ENCODE measurements at places on chromosomes 5 and 9.

DNA sequence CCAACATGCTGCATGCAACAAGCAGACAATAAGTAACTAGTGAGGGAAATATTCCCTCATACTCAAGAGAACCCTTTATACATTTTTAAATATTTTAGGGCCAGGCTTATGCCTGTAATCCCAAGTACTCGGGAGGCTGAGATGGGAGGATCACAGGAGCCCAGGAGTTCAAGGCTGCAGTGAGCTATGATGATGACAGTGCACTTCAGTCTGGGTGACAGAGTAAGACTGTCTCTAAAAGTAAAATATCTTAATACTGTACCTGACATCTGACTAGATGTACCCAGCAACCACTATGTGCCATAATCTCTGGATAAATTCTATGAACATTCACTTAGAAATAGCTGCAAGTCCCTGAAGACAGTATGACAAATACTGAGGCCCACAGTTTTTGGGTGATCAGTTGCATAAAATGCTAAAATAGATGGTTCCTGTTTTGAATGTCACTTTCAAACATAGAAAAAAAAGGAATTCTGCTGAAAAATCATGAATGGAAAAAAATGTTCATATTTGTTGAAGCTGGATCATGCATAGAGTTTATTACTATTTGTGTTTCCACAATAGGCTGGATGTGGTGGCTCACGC, 2.0 kb upstream of the C5orf15 start:
- no peak for DNase-seq

GRCh38 chr5:89930591-89931392, 478.8 kb downstream of the CETN3 start:
- no peak for DNase-seq

GRCh38 chr9:91421971-91422757, 1.5 kb downstream of the NFIL3 start:
- no peak for DNase-seq

DNA sequence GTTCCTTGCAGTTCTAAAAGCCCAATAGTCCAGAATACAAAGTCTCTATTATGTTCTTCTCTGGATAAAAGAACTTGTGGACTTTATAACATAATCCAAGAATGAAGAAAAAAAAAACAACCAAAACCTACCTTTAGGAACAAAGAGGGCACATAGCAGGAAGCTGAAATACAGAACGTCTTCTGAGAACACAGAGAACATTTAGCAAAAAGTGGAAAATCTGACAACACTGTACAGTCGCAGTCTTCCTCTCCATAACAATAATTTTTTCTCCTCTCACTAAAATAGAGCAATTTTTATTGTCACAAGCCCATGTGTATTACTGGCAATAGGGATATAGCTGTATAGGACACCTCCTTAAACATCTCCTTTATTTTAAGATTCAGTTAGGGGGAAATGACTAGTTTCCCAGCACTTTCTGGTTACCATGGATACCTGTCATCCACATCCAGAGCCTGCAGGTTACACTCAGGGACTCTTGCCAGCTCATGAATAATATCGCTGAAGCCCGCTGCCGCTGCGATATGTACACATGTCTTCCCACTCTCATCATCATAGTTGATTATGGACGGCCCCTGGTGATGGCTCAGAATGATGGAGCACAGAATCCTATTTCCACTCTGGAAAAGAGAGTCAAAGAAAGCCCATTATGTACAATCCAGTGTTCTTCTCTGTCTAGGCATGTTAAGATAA, 106.5 kb downstream of the ANKRD55 start:
- no peak for DNase-seq

DNA sequence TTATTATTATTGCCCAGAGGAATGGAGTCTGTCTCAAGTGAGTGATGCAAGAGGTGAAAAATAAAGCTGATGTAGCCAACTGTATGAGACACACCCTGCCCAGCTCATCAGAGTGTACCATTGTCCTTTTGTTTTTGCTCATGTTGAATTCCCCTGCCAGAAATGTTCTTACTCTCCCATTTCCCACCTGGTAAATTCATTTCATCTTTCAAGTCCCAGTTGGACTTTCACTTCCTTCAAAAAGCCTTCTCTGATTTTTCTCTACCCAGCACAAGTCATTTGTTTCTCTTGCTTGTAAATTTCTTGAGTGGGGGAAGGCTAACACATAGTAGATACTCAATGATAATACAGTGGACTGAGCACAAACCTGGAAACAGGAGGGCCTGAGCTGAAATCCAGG, 394.5 kb upstream of the ZNF462 start:
- no peak for DNase-seq

DNA sequence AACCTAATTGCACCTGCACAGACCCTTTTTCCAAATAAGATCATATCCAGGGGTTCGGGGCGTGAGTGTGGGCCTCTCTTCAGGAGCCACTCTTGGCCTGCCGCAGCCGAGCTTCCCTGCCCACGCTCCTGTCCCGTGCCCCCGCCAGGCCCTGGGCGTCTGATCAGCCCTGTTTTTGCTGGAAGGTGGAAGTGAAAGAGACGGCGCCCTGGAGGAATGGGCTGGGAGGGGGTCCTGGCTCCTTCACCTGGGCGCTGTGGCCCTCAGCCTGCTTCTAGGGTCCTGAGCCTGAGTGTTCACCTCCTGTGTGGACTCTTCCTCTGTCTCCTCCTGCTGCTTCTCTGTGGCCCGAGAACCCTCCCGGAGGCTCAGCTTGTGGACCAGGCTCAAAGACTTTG, 11.2 kb upstream of the COL5A1 start:
- DNase-seq: no peak

DNA sequence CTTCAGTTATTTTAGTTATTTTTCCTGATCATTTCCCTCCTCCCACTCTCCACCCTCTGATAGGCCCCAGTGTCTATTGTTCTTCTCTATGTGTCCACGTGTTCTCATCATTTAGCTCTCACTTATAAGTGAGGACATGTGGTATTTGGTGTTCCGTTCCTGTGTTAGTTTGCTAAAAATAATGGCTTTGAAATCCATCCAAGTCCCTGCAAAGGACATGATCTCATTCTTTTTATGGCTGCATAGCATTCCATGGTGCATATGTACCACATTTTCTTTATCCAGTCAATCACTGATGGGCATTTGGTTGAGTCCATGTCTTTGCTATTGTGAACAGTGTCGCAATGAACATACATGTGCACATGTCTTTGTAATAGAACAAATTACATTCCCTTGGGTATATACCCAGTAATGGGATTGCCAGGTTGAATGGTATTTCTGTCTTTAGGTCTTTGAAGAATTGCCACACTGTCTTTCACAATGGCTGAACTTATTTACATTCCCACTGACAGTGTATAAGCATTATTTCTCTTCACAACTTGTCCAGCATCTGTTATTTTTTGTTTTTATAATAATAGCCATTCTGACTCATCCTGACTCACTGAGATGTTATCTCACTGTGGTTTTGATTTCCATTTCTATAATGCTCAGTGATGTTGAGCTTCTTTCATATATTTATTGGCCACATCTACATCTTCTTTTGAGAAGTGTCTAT, 17.2 kb upstream of the DIRAS2 start:
- no peak for DNase-seq

DNA sequence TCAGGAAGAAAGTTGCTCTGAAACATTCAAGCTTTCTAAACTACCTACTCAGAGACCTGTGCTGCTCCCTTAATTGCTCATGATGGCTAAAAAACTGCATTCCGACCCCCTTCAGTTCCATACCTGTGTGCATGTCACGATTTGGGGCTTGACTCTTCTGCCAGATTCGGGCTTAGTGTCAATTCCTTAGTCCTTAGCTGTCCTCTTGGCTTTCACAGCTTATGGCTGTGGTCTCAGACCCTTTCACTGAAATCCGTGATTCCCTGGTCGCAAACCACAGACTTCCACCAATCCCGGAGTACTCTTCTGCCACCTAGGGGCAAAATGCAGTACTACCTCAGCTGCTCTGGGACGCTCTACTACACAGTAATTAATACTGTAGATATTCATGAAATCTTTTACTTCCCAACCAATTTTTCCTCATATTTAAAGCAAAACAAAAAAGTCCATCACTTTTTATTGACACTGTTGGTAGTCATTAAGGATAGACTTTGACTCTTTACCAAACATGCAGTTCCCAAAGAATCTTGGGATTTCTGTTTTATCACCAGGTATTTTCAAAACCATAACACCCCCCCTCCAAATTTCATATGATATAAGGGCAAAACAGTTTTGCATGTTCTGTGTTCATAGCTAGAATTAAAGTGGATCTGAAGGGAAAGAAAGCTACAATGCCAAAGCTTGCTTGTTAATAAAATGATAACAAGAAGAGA, 617.4 kb downstream of the SLCO4C1 start:
- DNase-seq: peak; percentile 39

GRCh38 chr5:132277256-132277655, 16.9 kb upstream of the SLC22A4 start:
- no peak for DNase-seq

- DNase-seq: no peak
These were observed 68.0 kb upstream of the NFIL3 start for GRCh38 chr9:91491624-91492023.

GRCh38 chr9:96559339-96559943, 60.2 kb downstream of the CDC14B start:
- DNase-seq: no peak

DNA sequence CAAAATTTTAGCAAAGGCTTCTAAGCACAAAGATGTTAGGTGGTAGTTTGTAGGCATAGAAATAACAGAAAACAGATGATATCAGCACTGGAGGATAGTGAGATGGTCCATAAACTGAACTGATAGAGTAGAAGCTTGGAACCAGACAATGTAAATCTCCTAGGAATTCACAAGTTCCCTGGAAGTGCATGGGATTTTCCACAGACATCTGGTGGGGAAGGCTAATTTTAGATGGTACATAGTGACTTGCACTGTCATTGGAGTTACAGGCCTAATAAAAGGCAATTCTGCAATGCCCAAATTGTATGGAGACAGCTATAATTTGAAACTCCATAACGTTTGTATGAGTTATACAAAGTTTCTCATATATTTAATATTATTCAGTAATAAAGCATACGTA, 653.0 kb upstream of the MEF2C start:
- no peak for DNase-seq

- peak; percentile 25 for DNase-seq
These were observed 7.8 kb downstream of the RAPGEF1 start for GRCh38 chr9:131732061-131732526.

GRCh38 chr9:6215562-6215961, at the start of gene IL33:
Gene IL33, plus strand, starts transcription at chr9:6215807. Its CDS starts 25,888 bp downstream, at chr9:6241695.
- no peak for DNase-seq

DNA sequence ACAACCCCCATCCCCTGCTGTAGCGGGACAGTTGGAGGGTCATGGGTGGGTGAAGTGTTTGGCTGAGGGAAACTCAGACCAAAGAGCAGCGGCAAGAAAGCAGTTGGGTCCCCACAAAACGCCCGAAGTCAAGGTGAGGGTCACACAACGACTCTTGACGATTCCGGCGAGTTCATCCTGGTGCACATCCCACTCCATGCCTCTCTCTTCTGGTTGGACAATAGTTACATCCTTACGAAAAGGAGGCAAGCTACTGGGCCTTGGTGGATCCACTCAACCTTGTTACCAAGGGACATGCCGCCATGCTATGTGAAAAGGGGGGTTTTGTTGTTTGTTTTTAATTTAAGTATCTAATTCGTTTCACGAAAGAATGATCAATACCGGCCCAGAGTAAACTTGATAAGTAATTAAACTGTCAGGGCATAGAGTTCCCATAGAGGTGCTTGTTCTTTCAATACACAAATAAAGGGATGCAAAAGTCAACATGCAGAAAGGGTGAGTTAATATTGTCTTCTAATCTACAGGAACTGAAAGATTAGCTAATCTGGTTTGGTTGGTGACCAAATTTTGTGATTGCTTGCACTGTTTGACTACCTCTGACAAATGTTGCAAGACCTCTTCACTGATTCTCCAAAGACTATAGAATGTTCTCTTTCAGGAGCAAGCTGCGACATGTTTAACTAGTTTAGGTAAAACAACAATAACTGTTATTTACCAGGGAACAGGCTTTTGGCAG, 732 bp upstream of the SMIM15 start:
- peak; percentile 4 for DNase-seq

DNA sequence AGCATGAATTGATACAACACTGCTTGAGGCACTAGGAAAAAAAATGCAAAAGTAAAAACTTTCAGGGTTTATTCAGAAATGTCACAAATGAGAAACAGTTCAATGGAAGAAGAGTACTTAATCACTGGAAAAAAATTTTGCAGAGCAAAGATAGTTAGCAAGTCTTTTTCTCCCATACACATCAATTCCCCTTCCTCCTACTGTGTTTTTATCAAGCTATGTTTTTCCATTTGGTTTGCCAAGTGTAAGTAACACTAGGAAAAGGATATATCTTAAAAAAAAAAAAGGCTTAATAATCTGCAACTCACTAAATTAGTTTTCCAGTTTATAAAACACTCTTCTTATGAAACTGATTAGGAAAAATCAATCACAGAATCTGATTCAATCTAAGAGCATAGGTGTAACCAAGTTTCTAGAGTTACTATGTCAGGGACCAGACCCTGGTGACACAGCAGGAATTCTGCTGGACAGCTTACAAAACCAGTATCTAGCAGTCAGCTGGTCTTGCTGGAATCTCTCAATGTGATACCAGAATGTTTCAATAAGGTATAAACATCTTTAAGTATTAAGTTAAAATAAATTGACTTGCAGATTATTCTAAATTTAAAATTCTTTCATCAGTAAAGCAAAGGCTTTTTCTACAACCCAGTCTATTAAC, 34.7 kb downstream of the RNF145 start:
- no peak for DNase-seq

DNA sequence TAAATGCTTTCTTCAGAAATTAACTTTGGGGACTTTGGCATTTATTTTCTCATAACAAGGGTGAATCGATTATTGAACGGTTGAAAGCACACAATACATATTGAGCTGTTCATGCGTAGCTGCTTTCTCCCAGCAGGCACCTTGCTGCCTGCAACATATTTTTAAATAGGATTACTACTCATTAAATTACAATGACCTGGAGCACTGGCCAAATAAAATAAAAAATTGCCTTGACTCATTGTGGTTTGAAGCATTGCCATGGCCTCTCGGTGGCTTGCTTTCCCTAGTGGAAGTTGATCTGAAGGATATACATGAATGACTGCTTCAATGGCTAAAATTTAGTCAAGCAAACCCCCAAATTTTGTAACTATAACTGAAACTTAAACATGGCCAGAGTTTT, 181.6 kb upstream of the NUDT12 start:
- DNase-seq: no peak

DNA sequence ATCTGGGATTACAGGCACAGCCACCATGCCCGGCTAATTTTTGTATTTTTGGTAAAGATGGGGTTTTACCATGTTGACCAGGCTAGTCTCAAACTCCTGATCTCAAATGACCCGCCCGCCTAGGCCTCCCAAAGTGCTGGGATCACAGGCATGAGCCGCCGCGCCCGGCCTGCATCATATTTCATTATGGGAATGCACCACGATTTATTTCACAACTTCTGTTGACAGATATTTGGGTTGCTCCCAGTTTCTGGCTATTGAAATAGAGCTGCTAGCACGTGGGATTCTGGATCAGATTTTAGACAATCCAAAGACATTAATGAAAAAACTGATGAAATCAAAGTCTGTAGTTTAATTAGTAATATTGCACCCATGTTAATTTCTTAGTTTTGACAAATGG, 48.4 kb upstream of the FUBP3 start:
- no peak for DNase-seq

GRCh38 chr5:172797771-172798191, 26.8 kb upstream of the DUSP1 start:
- DNase-seq: no peak

Data from activated T-cell treated with anti-CD3 and anti-CD28 coated beads, Interleukin-2, amount 50 U/mL, for 72 hours (primary cell).